ENCODE measurements at places on chromosomes 4 and X.

GRCh38 chrX:69313617-69314290, 148.5 kb upstream of the PJA1 start:
- no peak for DNase-seq

DNA sequence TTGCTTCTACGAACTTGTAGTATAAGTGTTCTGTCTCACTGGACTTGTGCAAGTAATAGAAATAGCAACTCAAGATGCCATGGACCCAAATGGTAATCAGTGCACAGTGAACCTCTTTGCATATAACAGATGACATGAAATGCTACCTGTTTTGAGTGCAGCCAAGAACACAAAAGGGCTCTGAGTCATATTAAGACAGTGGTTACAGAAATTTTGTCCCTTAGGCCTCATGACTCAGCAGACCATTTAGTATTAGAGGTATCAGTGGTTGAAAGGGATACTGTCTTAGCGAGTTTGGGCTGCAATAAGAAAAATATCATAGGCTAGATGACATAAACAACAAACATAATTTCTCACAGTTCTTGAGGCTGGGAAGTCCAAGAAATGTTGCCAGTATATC, 502.9 kb upstream of the PCDH10 start:
- DNase-seq: no peak

GRCh38 chr4:121278811-121279368, 101.9 kb downstream of the QRFPR start:
- DNase-seq: peak; percentile 13

GRCh38 chr4:149370785-149371420, 444.7 kb downstream of the IQCM start:
- peak; percentile 63 for DNase-seq

- DNase-seq: no peak
Measured at GRCh38 chrX:25006586-25007058, 9.1 kb downstream of the ARX start.

GRCh38 chr4:185471235-185472102, at the start of gene CCDC110:
CCDC110 (minus strand) TSS chr4:185471733; CDS start chr4:185471683, 50 bp downstream.
- DNase-seq: peak; percentile 92

GRCh38 chrX:3129256-3129655, 88.0 kb downstream of the ARSF start:
- DNase-seq: peak; percentile 79

DNA sequence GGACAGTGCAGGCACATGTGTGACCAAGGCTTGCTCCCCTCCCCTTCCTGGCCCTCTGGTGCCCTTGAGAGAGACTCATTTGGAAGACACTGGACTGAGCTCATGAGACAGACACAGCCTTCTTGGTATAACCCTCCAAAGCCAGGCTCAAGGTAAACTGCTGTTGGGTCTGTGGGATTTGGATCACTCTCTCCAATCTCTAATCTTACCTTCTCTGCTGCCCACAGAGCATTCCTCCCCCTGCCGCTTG, 105.0 kb upstream of the MAMLD1 start:
- no peak for DNase-seq

DNA sequence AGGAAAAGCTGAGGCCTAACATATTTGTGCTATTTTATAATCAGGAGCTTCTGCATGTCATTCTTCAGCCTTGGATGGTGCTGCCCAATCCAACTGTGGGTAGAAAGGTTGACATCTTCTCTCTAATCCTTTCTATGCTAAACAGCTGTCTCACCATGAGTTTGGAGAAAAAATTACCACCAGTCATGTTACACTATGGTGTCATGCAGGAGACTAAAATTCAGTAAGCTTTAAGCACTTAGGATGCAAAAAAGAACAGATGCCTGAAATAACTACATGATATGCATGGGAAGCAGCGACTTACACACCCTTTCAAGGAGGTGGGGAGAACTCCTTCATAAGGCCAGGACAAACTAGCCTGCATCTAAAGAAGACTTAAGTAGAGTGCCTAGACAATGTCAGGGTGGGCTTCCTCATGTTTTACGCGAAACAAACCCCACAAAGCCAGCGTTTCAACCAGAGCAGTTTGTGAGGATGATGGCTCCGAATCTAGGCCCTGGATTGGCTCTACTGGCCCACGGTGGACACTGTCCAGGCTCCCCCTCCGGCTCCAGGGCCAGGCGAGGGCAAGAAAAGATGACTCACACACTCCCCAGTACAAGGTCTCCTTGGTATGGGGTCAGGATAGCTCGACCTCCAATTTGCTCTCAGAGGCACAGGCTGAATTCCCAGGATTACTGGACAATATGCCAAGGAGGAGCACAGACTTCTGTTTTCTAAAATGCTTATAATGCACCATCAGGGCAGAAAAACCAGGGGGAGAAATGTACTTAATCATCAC, 45.1 kb downstream of the STX18 start:
- DNase-seq: no peak

DNA sequence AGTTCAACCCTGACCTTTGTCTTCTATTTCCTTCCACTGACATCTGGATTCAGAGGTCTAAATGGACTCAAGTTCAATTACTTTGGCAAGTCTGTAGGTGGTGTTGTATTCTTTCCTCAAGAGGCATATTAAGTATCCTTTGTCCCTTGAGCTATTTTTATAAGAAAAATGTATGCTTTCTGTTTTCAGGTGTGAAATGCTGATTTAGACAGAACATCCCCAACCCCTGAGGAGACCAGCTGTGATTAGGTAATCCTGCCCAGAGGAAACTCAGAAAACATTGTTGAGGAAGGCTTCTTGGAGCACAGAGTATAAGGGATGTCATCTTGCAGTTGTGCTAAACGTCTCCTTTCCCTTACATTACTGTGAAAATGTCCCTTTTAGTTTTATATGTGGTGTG, 46.6 kb upstream of the EGFL6 start:
- no peak for DNase-seq

GRCh38 chr4:52748432-52748831, 2.8 kb downstream of the ERVMER34-1 start:
- no peak for DNase-seq

GRCh38 chr4:180683186-180683585, 1560.0 kb upstream of the TENM3 start:
- no peak for DNase-seq

- DNase-seq: no peak
Measured at GRCh38 chr4:90536408-90536807, 409.2 kb downstream of the CCSER1 start.

- no peak for DNase-seq
Measured at GRCh38 chrX:82711457-82711856, 796.6 kb upstream of the POU3F4 start.

GRCh38 chrX:57172544-57172943, 35.3 kb upstream of the SPIN2A start:
- no peak for DNase-seq

GRCh38 chrX:149487292-149487691, 17.8 kb downstream of the IDS start:
- no peak for DNase-seq

- DNase-seq: no peak
Measured at GRCh38 chrX:112865464-112866025, 24.9 kb upstream of the AMOT start.

- DNase-seq: no peak
Measured at GRCh38 chrX:78838709-78839108, 91.2 kb downstream of the LPAR4 start.

DNA sequence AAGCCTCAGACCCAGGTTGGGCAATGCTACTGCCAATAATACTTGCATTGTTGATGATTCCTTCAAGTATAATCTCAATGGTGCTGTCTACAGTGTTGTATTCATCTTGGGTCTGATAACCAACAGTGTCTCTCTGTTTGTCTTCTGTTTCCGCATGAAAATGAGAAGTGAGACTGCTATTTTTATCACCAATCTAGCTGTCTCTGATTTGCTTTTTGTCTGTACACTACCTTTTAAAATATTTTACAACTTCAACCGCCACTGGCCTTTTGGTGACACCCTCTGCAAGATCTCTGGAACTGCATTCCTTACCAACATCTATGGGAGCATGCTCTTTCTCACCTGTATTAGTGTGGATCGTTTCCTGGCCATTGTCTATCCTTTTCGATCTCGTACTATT, 7.4 kb downstream of the LPAR4 start:
- no peak for DNase-seq

DNA sequence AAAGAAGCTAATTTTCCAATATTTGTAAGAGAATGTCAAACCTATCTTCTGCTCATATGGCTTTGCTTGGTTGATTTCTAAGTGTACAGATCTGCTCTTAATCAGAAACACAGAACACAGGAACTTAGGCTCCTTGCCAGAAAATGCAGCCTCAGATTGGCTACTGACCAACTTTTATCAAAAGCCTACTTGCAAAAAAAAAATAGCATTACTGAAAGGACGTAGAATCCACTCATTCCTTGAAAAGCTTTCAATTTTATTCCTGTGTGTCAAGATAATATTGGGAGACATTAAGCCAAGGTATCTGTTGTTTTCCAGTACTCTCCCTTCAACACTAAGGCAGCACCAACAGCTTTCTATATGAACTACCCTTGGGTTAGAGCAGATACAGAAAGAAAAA, 127.6 kb upstream of the INTU start:
- peak; percentile 93 for DNase-seq

DNA sequence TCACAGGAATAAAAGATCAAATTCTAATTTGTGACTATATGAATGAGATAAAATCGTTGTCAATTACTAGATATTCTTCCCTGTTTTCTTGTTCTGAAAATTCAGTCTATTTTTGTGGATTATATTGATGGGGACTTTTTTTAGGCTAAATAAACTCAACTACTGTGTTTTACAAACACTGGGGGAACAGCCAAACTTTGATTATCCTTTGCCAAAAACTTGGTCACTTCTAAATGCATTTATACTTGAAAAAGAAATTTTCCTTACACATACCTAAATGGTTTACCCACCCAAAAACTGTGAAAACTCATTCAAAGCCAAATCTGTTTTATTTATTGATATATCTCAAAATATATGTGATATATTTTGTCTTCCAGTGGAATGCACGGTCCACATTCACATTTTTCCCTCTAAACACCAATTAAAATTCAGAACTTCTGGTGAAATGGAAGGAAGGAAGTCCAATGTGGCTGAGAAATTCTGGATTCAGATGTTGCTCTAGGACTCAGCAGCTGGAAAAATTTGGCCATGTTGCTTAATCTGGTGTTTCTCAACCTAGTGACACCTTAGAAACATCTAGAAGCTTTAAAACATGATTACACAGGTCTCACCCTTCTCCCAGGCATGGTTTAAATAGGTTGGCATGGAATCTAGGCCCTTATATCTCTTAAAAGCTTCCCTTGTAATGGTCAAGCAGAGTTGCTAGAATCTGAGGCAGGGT, 28.6 kb upstream of the ARHGAP24 start:
- no peak for DNase-seq

GRCh38 chr4:57850141-57850540, 740.0 kb upstream of the IGFBP7 start:
- no peak for DNase-seq

DNA sequence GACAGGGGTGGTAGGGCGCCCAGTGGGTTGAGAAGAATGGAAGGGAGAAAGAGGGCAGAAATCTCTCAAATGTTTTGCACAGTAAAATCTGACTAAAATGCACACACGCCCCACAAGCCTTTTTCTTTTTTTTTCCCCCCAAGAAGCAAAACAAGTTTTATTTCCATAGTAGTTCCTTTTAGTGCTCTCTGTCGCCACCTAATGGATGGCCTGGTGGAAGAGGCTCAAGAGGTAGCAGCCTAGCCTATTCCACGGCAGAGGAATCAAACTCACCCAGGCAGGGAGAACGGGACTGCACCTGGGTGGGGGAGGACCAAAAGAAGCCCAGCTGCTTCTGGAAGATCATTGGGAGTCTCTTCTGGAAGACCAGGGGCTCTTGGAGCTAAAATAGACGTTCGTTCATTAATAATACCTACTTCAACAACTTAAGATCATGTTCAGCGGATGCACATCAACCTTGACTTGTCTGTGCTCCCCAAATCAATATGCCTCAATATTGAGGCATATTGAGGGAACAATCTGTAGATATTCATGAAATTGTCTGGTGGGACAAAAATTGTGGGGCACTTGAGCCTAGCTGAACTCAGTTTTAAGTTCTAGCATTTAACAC, 31.6 kb upstream of the IRAK1 start:
- peak; percentile 48 for DNase-seq

- no peak for DNase-seq
Measured at GRCh38 chr4:147996859-147997258, 265.0 kb downstream of the ARHGAP10 start.

GRCh38 chrX:128728943-128729342, 676.7 kb upstream of the ACTRT1 start:
- no peak for DNase-seq

GRCh38 chr4:40238008-40238699, 41.3 kb downstream of the RHOH start:
- DNase-seq: no peak

DNA sequence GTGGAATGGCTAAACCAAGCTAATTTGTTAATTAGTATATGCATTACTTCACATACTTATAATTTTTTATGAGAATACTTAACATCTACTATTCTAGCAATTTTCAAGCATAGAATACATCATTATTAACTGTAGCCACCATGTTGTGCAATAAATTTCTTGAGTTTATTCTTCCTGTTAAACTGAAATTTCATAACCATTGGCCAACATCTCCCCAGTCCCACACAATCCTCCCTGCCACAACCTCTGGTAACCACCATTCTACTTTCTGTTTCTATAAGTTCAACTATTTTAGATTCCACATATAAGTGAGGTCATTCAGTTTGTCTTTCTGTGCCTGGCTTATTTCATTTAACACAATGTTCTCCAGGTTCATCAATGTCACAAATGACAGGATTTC, 208.5 kb downstream of the PPP4R3C start:
- no peak for DNase-seq

GRCh38 chrX:153448556-153449367, 2.9 kb upstream of the TREX2 start:
- no peak for DNase-seq

GRCh38 chr4:181477591-181477990, 765.6 kb upstream of the TENM3 start:
- peak; percentile 21 for DNase-seq
